Effector memory CD8-positive, alpha-beta T cell (primary cell): ENCODE measurements at places on chromosomes 6 and 20.

GRCh38 chr20:327186-328026, 2.1 kb downstream of the SOX12 start:
- peak; percentile 51 for DNase-seq

GRCh38 chr6:134223796-134224420, 94.0 kb downstream of the SGK1 start:
- no peak for DNase-seq

DNA sequence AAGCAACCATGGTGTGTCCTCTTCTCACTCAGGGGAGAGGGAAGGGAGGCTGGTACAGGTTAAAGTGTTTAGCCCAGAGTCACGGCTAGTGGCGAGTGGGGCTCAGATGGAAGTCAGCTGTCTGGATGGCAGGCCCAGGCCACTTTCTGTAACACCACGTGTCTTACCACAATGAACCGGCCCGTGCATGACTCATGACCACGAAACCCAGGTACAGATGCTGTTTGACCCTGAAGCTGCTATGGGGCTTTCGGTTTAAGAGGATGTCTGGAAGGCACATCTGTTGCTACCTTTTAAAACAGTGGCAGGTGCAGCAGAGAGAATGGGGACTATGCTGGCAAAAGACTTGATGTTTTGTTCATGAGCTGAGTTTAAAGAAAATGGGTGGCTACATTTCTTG, 36.5 kb upstream of the MPC1 start:
- peak; percentile 59 for DNase-seq

DNA sequence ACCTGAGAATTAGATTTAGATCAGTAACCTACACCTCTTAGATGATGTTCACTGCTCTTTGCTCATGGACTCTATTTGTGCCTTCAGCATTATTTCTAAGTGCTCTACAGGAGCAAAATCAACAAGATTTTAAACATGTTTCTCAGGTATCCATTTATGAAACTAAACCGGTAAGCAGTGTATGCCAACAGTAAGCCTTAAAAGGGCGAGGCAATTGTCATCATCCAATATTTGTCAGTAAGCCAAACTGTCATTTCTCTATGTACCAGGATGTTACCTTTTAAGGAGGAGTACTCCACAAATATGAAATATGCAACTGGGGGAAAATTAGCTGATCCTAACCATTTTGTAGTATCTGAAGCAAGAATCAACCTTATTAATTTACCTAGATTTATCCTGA, 69.6 kb upstream of the ZNF184 start:
- DNase-seq = no peak

GRCh38 chr6:138063726-138064125, 43.5 kb downstream of the PERP start:
- DNase-seq = no peak

- no peak for DNase-seq
Measured at GRCh38 chr6:79649016-79649415, 17.9 kb downstream of the SH3BGRL2 start.

DNA sequence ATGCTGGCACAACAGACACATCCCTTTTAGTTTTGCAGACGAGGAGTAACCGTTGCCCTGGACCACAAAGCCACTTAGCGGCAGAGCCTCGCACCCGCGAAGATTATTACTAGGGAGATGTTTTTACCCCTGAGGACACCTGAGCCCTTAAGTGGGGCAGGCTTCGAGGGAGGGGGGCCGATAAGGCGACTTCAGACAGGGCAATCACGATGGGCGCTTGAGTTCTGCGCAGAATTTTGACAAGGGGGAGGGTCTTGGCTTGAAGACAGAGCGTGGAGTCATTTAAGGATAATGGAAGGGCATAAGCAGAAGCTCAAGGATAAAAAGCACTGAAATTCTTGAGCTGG, 650 bp upstream of the TTK start:
- DNase-seq = peak; percentile 59

GRCh38 chr6:105596284-105596755, 193.4 kb upstream of the PREP start:
- DNase-seq = no peak

GRCh38 chr20:50403565-50404418, 106.4 kb upstream of the PTPN1 start:
- no peak for DNase-seq

- no peak for DNase-seq
Measured at GRCh38 chr6:132715204-132715603, 1.3 kb upstream of the VNN1 start.

- no peak for DNase-seq
Measured at GRCh38 chr6:4668271-4669179, 107.7 kb upstream of the CDYL start.

- no peak for DNase-seq
Measured at GRCh38 chr6:100464903-100465700, at the start of gene SIM1. Gene SIM1 (minus strand): TSS chr6:100464921. CDS start chr6:100463468, 1,453 bp downstream.

GRCh38 chr6:44001318-44002066, 125.8 kb downstream of the MRPL14 start:
- no peak for DNase-seq
